ENCODE measurements at places on chromosomes 6 and 20.

DNA sequence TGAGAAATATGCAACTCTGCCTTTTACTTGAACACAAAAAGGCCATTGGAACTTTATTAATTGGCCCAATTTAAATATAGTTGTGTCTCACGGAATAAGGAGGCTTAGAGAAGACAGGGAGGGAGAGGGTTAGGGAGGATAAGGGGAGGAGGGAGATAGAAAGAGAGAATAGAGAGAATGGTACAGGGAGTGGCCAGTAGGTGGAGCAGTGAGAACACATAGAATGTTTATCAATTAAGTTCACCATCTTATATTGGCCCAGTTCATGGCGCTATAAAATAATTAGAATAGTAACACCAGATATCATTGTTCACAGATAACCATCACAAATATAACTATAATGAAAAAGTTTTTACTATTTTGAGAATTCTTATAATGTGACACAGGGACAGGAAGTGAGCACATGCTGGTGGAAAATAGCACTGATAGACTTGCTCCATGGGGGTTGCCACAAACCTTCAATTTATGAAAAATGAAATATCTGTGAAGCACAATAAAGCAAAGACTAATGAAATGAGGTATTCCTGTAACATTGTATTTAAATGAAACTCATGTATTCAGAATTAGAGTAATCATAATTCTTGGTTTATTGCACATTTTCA is 374.1 kb upstream of the MANEA start:
- no peak for DNase-seq

- no peak for DNase-seq
Measured at GRCh38 chr6:43127180-43127579, 43.9 kb upstream of the SRF start.

DNA sequence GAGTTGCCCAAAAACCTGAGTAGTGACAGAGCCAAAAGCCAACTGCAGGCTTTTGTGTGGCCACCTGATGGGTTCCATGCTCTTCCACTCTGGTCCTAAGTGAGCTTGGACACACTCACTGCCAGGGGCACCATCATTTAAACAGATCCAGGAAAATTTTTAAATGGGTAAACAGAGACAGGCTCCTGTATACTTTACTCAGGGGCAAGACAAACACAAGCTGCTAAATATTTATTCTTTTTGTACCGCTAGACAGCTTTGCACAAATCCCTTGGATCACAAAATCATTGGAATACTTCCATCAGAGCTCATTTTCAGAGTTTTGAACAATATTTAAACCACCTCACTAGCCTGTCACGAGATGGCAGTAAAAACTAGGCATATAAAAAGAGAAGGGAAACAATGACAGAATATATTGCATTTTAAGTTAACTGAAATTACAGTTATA is 31.4 kb downstream of the GCLC start:
- DNase-seq: no peak

GRCh38 chr6:137738931-137739504 is 128.0 kb upstream of the TNFAIP3 start:
- no peak for DNase-seq

- no peak for DNase-seq
Measured at GRCh38 chr6:100988391-100988984, 107.4 kb upstream of the ASCC3 start.

DNA sequence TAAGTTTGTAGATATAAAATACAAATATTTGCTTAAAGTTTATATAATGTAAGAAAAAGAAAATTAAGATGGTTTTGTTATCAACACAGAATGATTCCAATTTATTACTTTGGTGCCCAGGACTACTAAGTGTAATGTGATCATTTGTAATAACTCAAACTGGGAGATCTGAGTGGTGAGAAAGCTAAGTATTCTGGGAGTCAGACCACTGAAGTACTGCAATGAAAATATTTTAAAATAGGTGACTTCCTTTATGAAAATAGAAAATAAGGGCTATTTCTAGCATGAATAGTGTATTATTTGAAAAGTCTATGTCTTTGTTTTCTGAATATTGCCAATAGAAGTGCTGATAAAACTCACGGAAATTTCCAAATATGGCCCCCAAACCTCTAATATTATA is 305.6 kb upstream of the MAN1A1 start:
- DNase-seq: no peak

GRCh38 chr6:143482593-143482992 is 28.9 kb downstream of the FUCA2 start:
- no peak for DNase-seq

DNA sequence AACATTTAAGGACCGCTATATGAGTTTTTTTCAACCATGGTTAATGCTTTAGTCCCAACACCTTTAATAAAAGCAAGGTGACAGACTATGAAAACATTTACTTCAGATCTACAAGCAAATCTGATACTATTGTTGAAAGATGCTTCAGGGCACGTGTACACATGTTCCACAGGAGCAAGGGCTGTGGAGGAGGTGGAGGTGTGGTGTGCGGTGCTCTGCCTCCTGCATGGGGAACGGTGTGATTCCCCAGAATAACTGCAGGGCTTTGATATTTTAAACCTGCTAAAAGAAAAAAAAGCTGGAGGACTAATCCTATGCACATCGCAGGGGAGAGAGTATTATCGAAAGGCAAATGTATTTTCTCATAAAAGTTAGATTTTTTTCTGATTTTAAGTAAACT is 188.1 kb upstream of the CEP162 start:
- no peak for DNase-seq

GRCh38 chr20:2469991-2470422 is 582 bp downstream of the SNRPB start:
- peak; percentile 54 for DNase-seq

DNA sequence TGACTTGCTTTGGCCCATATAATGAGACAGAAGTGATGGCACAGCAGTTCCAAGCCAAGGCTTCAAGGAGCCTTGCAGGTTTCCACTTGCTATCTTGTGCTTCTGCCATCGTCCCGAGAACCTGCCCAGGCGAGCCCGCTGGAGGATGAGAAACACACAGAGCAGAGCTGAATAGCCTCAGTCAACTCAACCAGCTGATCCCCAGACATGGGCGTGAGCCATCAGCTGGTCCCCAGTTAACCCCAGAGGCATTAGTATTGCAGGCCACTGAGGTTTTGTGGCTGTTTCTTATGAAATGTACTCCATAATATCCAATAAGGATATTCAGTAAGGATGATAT is 81.7 kb upstream of the SHLD1 start:
- no peak for DNase-seq

- DNase-seq: no peak
Measured at GRCh38 chr6:112298816-112299281, 44.5 kb upstream of the LAMA4 start.

DNA sequence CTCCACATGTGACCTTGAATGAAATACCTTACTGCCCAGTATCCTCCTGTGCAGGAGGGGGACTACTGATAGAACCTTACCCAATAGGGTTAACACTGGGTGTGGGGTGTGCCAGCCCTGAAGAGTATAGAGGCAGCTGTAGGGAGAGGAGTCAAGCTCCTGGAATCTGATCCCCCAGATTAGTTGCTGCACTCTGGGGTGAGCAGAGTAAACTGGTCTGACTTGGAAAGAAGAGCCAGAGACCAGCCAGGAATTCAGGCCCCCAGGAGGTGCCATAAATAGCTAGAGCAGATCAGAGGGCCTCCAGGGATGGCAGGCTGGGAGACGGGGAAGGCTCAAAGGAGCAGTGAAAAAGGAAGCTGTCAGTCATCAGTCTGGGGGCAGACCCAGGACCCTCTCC is 3.5 kb upstream of the APOBEC2 start:
- DNase-seq: no peak

DNA sequence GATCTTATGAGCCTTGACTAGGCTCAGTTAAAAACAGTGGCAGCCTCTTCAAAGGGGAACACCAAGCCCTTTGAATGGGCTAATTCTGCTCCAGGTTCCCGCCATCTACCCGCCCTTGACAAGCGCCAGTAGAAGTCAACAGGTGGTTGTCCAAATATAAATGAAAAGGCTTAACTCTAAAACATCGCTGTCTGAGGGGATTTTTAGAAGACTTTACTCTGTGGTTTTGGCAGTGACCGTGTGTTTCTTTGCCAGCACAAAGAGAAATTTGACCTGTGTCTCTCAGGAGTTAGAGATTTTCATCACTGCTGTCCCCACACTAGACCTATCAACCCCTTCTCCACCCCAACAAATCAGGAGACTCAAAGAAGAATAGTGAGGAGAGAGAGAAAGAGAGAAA is 19.8 kb upstream of the SIM1 start:
- no peak for DNase-seq

- no peak for DNase-seq
Measured at GRCh38 chr20:17662333-17663039, 19.6 kb downstream of the RRBP1 start.

DNA sequence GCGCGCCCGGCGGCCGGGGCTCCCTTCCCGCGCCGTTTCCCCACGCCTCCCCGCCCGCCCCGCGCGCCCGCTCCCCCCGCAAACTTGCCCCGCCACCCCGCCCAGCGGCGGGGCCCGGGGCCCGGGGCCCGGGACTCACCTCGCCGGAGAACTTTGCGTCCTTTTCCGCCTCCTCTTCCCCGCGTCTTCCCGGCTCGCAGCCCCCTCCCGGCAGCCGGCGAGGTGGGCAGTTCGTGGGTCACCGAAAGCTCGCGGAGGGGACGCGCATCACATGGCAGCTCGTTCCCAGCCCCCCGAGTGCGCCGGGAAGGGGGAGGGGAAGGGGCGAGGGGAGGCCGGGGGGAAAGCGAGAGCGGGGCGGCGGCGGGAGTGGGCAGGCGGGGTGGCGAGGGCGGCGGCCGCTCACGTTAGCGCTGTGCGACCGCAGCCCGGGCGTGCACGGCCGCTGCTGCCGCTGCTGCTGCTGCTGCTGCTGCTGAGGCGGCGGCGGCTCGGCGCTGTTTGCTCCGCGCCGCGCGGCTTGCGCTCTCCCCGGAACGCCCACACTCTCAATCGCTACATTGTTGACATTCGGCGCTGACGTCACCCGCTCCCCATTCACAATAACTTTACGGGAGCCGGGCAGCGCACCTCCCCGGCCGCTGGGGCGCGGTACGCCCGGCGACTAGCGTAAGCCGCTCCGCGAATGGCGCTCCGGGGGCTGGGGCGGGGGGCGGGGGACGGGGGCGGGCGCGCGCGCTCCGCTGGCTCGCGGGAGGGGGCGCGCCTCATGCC is at the start of gene BACH2:
BACH2 (minus strand) TSS at position 503 of the 774 bp plus-strand sequence. CDS start 287,999 bp downstream, outside the sequence.
- peak; percentile 34 for DNase-seq

DNA sequence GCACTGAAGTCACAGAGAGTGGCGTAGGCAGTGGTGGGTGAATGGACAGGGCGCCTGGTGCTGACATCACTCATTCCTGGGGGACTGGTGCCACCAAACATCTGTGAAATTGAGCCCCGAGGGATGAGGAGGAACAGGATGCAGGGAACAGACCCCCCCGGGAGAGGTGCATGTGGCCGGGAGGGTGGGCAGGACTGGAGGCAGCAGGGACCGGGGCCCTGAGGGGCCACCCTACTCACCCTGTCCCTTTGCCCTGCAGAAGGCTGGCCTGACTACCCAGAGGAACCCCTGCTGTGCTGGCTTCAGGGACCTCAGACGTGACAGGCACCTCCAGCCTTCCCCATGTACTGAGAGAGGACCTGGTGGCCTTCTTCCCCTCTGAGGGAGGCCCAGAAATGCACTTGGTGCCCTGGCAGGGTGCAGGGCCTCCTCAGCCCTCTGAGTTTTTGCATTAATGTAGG is 25.1 kb downstream of the SYNDIG1 start:
- DNase-seq: no peak

GRCh38 chr6:110471726-110472365 is 4.6 kb downstream of the SLC22A16 start:
- no peak for DNase-seq

GRCh38 chr6:53939830-53940229 is 145.0 kb downstream of the LRRC1 start:
- no peak for DNase-seq

DNA sequence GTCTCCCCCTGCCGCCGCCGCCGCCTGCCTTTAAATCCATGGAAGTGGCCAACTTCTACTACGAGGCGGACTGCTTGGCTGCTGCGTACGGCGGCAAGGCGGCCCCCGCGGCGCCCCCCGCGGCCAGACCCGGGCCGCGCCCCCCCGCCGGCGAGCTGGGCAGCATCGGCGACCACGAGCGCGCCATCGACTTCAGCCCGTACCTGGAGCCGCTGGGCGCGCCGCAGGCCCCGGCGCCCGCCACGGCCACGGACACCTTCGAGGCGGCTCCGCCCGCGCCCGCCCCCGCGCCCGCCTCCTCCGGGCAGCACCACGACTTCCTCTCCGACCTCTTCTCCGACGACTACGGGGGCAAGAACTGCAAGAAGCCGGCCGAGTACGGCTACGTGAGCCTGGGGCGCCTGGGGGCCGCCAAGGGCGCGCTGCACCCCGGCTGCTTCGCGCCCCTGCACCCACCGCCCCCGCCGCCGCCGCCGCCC is 474 bp downstream of the CEBPB start:
- no peak for DNase-seq

DNA sequence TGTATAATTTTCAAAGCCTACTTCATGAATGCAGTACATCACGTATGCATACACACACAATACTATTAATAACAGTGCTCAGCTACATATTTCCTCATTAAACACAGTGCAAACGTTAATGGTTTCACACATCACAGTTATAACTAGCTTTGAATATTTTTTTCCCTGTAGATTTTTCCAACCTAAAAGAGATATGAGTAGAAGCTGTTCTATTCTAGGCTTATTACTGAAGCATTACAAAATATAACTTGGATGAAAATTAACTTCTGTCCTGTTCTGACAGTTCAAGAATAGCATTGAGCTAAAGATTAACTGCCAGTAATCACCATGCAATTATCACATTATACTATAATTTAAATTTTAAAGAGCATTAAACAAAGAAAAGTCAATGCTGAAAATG is 6.2 kb downstream of the LMBRD1 start:
- DNase-seq: no peak

DNA sequence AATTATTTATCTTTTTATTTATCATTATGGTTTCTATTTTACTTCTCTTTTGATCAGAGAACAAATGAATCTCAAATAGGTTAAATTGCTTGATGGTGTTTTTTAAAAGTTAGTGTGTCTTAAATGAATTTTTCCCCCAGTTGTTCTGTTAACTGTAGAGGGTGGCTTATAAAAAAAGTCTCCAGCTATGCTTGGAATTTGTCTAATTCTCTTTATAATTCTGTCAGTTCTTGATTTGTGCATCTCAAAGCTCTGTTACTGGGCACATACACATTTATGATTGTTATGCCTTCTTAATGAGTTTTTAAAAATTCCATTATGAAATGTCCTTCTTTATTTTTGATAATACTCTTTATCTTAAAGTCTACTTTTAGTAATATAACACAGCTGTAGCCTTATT is 58.0 kb downstream of the LIN28B start:
- DNase-seq: no peak

DNA sequence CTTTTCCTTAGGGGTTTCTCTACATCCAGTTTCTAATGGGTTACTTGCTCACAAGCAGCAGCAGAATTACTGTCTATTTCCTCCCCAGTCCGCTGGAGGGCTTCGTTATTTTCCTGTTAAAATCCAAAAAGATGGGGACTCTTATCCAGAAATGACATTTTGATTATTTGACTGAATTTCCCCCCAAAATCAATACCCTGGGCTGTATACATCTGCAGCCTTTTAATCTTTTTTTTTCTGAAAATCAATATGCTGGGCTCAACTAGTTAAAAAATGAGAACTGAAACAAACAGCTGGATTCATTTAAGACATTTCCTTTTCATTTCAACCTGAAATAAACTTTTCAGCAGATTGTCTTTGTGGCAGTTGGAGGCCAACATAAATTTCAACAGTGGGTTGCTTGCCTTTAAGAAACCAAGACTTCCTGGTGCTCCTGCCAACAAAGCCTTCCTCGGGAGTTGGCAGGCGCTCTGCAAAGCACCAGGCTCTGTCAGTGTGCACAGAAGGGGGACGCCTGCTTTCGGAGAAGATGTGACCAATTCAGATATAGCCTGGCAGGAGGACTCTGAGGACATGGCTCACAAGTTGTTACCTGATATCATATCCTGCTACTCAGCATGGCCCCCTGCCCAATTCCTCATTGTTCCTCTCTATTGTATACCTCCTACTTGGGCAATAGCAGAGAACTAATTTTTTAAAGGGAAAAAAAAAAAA is 204.7 kb upstream of the ARG1 start:
- no peak for DNase-seq
